ENCODE measurements at places on chromosomes 2 and 18. TPM values are rescaled to one million over a fixed set of nuclear protein-coding genes. Genes with fewer than 3 reads are reported as not detected.

DNA sequence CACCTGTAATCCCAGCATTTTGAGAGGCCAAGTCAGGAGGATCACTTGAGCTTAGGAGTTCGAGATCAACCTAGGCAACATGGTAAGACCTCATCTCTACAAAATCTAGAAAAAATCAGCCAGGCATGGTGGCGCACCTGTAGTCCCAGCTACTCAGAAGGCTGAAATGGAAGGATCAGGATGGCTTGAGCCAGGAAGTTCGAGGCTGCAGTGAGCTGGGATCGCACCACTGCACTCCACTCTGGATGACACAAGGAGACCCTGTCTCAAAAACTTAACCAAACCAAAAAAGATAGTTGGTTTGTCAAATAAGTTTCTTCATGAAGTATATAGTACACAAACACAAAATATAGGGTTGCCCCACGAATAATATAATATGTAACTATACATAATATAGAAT is 197.6 kb downstream of the DPP4 start:
- no peak overlapping the region for H3K27ac ChIP-seq
- no peaks in the 10 kb centered on the region for H3K27me3 ChIP-seq
- peaks cover 11% of the 10 kb centered on the region for H3K4me1 ChIP-seq
- no peaks in the 10 kb centered on the region for H3K36me3 ChIP-seq
- no peak for DNase-seq
- H3K4me3 ChIP-seq: no peak overlapping the region

DNA sequence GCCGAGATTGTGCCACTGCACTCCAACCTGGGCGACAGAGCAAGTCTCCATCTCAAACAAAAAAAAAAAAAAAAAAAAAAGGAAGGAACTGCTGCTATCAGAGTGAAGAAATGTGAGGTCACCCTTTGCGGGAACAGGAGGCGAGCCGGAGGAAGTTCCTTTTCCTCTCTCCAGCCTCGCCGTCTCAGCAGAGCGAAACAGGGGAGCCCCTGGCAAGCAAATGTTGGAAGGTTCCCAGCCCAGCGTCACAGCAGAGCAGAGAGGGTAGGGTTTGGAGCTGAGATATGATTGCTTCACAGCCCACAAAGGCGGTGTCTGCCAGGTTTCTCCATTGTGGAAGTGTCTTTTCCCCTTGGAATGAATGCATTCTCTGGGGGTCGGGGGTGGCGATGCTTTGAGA is 28.5 kb downstream of the SLC20A1 start:
- no peak overlapping the region for H3K27ac ChIP-seq
- H3K4me1 ChIP-seq: peaks cover 16% of the 10 kb centered on the region
- DNase-seq: no peak
- H3K27me3 ChIP-seq: no peaks in the 10 kb centered on the region

Gene SATB2
- total RNA-seq: 2.2 TPM

Gene ATOH8
- total RNA-seq: 0.43 TPM

Gene SERPINB11
- not detected for total RNA-seq

Gene APLF
- 16.9 TPM for total RNA-seq

Gene ZEB2
- total RNA-seq: 72.9 TPM

Gene RNF149
- total RNA-seq: 35.0 TPM

Data from neural progenitor cell (in vitro differentiated cells).